ENCODE measurements at places on chromosomes 6 and 20.

DNA sequence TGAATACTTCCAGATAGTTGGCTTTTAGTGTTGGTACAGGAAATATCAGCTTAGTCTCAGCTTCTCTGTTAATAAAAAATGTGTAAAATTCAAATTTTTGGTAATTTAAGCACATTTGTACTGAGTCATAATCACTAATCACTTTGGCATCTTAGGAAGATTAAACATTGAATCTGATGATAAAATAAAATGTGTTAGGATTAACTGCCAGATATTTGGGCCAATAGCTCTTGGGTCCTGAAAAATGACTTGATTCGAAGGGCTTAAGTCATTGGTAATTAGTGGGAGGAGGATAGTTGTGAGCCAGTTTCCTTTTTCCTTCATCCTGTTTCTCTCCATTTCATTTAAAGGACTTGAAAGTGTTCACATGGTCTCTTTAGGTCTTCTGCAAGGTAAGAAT lies 426.1 kb downstream of the RFPL4B start:
- no peak for DNase-seq

DNA sequence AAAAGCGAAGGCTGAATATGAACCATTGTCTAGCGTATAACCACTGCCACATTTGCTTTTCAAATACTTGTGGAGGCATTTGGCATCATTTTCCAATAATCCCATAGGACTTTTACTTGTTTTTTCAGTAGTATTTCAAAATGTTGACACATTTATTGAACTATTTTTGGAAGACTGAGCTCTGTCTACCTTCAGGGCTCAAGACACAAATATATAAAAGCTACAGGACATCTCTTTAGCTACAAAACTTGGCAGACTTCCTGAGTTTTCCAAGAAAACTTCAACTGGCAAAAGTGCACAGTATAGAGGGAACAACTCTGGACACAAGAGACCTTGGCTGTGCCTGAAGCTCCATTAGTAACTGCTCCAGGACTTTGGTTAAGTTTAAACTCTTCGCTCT lies 13.4 kb downstream of the EPB41L2 start:
- no peak for DNase-seq

DNA sequence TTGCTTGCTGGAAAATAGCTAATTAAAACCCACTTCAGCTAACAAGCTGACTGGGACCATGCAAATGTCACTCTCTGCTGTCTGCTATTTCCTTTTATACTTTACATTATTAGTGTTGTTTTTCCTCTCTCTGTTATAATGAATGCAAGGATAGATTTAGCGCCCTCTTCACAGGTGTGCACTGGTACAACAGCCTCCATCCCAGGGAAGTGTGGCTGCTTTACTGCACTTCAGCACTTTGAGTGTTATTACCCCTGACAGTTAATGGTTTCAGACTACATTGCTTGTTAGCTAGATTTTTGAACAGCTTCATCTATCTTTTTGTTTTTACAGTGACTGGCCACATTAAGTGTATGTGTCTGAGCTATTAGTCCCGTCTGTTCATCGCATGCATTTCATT lies 405.7 kb downstream of the RNF144B start:
- DNase-seq, result no peak

DNA sequence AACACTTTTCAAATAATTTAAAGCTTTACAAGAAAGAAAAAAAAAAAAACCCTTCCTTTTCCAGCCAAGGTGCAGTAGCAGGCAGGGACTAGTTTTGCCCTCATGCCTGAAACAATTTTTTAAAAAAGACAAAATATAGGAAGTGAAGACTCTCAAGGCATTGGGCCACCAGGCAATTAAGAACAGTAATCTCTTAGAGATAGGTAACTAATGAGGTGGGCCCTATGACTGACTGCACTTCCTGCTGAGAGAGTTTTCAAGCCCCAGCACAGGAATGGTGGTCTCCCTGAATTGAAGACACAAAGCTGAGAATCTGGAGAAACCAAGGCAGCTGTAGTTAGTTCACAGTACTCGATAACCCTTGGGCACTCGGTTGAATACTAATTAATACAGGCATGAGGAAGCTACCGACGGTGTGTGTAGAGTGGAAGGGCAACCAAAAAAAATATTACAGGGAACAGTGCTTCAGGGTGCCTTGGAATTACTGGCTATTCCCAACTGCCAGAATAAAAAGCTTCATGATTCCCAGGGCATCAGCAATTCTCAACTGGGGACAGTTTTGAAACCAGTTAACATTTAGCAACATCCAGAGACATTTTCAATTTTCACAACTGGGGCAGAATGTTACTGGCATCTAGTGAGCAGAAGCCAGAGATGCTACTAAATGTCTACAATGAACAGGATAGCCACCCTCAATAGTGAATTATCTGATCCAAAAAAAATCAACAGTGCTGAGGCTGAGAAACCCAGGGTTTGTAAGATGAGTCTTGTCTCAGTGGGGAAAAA lies 36.0 kb upstream of the PLN start:
- DNase-seq, result no peak

GRCh38 chr20:24583169-24583792 lies 113.9 kb downstream of the SYNDIG1 start:
- no peak for DNase-seq

Data from activated CD4-positive, alpha-beta T cell treated with anti-CD3 and anti-CD28 coated beads, Interleukin-2, amount 50 U/mL, for 16 hours (primary cell).